ENCODE measurements at places on chromosomes 7 and 10.

DNA sequence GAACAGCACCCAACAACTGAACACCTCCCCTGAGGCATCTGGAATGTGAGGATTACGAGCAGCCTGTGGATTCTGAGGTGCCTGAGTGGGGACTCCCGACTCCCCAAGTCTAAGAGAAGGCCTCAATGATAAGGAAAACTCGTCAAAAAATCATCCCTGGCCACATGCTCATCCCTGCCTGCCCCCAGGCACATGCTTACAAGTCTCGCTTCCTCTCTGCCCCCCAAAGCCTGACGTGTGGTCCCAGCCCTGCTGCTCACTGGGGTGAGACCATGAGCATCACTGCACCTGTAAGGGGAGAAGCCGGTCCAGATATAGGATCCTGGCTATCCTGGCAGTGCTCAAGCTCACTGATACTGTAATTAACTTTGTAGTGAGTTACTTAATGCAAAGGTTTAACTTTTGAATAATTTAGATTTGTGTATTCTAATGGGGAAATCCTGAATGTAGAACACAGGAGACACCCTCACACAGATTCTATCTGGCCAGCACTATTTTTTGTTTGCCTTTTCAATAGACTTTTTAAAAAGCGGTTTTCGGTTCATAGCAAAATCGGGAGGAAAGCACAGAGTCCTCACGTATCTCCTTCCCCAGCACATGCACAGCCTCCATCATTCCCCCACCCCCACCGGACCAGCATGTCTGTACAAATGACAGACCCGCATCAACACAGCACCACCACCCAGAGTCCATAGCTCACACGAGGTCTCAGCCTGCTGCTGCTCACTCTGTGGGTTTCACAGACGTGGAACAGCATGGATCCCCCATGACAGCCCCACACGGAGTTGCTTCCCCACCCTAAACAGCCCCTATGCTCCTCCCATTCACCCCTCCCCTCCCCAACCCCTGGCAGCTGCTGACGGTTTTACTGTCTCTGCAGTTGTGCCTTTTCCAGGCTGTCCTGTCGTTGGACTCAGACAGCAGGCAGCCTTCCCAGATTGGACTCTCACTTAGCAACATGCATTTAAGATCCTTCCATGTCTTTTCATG is 167.9 kb downstream of the DIP2C start:
- DNase-seq: no peak

DNA sequence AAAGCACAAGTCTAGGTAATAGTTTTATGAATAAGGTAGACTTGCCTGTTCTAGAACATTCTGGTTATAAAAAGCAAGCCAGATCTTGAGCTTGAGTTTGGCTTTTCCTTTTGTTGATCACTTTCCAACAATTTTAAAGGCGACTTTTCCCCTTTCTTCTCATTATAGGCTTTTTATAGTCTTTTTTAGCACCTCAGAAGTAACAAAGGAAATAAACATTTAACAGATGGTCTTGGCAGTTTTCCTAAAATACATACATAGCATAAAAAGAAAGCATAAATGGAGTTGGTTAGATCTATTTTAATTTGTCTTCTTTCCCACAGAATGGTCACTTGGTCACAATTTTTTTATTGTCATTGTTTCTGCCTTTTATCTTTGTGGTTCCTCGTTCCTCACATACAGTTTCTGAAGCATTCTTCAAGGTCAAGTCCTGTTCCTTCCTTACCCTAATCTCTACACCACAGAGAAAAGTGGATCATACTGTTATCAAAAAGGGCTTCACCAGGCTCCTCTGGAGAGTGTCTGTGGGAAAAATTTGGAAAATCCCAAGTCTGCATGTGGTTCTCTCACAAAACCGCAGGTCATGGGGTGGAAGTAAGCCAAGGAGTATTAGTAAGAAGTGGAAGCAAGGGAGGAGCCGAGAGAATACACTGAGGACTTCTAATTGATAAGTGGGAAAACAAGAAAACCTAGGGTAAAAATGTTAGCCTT is 31.3 kb downstream of the THNSL1 start:
- DNase-seq: no peak

DNA sequence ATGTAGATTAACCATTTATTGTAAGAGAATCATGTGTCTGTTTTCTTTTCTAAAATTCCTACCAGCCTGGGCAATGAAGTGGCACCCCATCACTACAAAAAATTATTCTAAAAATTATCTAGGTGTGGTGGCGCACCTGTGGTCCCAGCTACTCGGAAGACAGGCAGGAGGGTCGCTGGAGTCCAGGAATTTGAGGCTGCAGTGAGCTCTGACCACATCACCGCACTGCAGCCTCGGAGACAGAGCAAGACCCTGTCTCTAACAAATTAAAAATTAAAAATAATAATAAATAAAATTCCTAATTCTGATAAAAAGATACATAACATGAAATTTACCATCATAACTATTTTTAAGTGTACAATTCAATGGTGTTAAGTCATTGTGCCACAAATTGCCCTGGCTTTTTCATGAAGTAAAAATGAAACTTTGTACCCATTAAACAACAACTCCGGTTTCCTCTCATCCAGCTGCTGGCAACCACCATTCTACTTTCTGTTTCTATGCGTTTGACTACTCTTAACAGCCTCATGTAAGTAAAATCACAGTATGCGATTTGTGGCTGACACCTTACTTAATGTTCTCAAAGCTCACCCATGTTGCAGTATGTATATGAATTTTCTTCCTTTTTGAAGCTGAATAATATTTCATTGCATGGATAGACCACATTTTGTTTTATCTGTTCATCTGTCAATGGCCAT is 20.6 kb upstream of the USP6NL start:
- no peak for DNase-seq

DNA sequence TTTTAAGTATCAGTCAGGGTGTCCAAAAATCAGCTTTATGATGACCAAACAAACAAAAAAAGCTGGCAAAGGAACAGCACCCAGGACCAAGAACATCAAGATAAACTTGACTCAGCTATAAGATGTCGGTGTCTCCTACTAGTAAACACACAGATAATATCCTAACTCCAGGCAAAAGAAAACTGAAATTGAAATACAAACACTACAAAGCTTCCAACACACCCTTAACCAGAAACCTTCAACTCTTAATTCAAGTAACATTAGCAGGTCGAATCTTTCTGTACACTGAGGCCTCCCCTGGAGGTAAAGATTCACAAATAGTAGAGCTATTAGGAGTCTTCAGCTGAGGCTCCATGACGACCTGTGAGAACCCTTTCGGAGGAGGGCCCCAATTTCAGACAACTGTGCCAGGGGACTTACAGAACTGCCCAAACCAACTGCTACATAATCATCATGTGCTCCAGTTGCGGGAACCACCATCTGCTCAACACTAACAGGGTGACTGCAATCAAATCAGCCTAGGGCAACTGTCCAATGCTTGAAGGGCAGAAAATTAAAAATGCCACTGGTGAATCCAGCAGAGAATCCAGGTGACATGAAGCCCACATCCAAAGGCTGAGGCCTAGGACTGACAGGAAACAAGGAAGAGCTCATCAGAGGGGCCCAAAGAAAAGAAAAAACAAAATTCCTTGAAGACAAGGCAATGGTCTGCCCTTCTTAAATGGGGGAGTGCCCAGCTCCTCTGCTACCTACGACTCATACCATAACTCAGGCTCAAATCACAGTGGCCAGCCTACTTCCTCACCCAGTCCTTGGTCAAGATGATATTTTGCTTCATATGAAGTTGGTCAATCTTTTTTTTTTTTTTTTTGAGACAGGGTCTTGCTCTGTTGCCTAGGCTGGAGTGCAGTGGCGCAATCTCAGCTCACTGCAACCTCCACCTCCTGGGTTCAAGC is 20.0 kb downstream of the XPNPEP1 start:
- DNase-seq: no peak

GRCh38 chr7:77222065-77222464 is 22.4 kb upstream of the FGL2 start:
- no peak for DNase-seq

- no peak for DNase-seq
Measured at GRCh38 chr7:133481676-133482075, 228.8 kb downstream of the EXOC4 start.

GRCh38 chr7:69826283-69826682 is 228.0 kb downstream of the AUTS2 start:
- DNase-seq: no peak

- DNase-seq: no peak
Measured at GRCh38 chr7:103541026-103541425, 95.0 kb upstream of the SLC26A5 start.

- DNase-seq: no peak
Measured at GRCh38 chr7:98086281-98086718, 20.4 kb upstream of the LMTK2 start.

GRCh38 chr10:13272164-13272571 is 27.7 kb downstream of the PHYH start:
- DNase-seq: no peak

DNA sequence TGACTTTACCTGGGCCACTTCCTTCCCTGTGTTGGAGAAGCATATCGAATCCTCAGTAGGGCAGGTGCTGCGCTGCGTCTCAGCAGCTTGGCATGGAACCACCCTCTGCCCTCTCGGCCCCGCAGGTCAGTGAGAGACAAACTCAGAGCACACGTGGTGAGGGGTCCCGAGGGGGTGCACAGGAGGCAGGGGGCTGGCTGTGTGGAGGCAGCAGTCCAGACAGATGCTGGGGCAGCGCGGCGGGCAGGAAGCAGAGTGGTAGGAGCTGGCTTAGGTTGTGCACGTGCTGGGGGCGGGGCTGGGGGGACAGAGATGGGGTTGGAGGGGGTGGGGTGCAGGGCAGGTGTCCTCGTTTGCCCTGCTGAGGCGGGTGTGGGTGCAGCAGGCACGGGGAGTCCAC is 33.1 kb downstream of the NUB1 start:
- DNase-seq: no peak

- no peak for DNase-seq
Measured at GRCh38 chr10:54368984-54369383, 432.0 kb downstream of the PCDH15 start.

DNA sequence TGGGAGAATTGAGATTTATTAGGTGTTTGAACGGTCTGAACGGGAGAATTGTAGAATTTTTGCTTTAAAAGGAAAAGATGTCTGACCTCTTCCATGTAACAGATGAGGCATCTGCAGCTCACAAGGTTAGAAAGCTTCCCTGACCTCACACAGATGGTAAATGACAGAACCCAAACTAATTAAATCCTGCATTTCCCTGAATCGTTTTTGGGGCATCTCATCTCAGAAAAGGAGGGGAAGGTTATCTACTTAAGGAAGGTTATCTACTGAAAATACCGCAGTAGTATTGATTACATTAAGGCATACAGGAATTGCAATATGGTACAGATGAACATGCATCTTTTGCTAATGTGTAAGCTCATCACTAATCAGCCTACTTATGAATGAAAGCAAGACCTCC is 278.3 kb downstream of the CCDC3 start:
- DNase-seq: no peak

- no peak for DNase-seq
Measured at GRCh38 chr10:108338146-108338545, 1173.6 kb upstream of the SORCS1 start.

DNA sequence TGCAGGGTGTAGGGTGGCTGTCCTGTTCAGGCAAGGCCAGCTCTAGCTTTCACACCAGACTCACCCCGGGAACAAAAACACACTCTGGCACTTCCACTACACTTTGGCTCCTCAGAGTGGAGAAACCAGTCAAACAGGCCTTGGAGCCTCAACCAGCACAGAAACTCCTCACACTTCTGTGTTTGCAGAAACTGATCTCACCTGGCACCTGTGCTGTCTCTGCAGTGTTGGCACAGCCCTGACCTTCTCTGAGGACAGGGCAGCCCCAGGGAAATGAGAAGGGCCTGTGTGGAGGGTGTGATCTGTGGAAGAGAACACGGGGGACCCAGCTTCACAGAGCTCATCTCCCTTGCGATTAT is 4.1 kb upstream of the CALML5 start:
- DNase-seq: no peak

GRCh38 chr7:44740055-44740454 is 8.6 kb upstream of the ZMIZ2 start:
- DNase-seq: no peak

DNA sequence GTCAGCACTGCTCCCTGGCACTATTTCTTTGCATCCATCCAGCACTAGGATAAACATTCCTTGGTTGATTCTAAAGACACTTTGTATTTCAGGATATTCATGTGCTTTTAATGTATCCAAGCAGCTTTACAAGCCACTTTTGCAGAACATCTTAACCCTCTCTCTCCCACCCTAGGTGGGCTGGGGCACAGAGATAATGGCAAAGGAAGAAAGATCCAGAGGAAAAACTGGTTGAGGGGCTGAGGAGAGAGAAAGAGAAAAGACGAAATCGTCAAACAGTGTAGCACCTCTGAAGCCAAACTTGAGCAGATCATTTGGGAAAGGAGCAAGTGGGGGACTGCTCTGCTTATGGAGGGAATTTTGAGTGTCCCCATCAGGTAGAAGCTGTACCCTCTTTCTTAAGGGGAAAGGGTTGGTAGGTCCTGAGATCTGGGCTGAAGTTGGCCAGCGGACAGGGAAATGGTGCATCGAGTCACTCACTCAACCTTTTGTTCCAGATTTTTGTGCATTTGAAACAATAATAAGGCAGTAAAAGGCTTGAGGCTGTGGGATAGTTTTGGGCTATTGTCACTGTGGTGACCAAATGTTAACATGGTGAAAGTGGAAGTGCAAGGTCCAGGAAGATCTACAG is 4.2 kb upstream of the HOXA13 start:
- no peak for DNase-seq

- DNase-seq: no peak
Measured at GRCh38 chr10:76766682-76767081, 870.9 kb downstream of the KCNMA1 start.

- no peak for DNase-seq
Measured at GRCh38 chr7:72042855-72043254, 369.3 kb downstream of the CALN1 start.

DNA sequence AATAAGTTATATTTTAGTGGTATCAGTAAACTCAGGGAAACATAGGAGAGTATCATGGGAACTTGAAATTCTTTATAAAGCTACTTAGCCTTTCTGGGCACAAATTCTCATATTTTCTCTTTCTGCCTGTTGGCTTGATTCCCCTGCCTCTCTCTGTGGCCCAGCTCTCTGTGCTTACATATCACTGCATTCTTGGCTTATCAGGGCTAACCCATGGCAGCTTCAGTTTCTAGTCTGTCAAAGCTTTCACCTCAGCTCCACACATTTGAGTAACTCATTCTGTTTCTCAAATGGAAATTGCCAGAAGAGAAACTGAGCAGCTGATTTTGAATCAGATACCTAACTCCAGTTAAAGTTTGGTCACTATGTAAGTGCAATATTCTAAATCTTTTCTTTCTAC is 713.1 kb downstream of the DNAJB9 start:
- DNase-seq: no peak

- DNase-seq: no peak
Measured at GRCh38 chr10:42684517-42684916, 46.1 kb upstream of the ZNF33B start.

DNA sequence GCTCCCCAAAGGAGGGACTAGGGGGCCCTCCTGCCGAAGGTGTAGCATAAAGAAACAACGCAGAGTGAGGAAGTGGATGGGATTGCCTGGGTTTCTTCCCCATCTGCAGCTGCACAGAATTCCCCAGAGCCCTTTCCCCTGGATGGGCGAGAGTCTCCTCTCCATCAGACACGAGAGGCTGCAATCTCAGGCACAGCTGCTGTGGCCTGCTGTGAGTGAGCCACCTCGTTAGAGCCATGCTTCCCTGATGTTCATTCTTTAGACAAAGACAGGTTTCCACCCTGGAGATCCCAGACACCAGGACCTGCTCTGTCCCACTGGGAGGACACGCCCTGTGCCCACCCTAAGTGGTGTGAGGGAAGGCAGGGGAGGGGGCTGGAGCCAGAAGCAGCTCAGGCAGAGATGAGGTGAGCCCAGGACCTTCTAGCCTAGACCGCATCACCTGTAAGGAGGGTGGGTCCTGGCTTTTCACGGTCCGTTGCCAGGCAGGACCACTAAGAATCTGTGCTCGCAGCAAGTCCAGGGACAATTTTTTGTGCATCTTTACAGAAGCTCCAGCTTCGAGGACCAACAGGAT is 268.6 kb upstream of the TCERG1L start:
- DNase-seq: no peak
